ENCODE measurements at places on chromosomes 4 and X. TPM values are rescaled to one million over a fixed set of nuclear protein-coding genes. Genes with fewer than 3 reads are reported as not detected.

C4orf50 gene
- not detected for total RNA-seq

AMTN gene
- total RNA-seq, result not detected

TBC1D14 gene
- total RNA-seq, result 44.4 TPM

SPANXA1 gene
- total RNA-seq, result not detected

FAM184B gene
- not detected for total RNA-seq

GPR50 gene
- total RNA-seq, result not detected

PASD1 gene
- not detected for total RNA-seq

HTN1 gene
- total RNA-seq, result not detected

Measured in placental pericyte (primary cell).